Stimulated activated CD4-positive, alpha-beta T cell treated with anti-CD3 and anti-CD28 coated beads, Interleukin-2, amount 100 ng/mL, for 4 hours (primary cell): ENCODE measurements at places on chromosomes 16 and 17.
A peak's percentile ranks its signal among the peaks of the same experiment; 100 is the strongest.

DNA sequence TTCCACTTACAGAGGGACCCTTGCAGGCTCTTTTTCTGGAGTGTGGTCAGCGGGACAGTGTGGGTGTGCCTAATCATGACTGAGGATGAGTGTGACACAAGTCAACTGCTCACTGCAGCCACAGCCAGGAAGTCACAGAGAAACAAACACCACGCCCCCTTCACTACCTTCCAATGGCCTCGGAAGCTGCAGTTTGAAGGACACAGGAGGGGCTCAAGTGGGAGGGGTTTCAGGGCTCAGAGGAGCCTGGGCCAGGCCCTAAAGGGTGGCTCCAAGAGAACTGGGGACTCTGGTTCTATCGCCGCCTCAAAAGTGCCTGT, 116.2 kb upstream of the SDK2 start:
- DNase-seq: no peak

DNA sequence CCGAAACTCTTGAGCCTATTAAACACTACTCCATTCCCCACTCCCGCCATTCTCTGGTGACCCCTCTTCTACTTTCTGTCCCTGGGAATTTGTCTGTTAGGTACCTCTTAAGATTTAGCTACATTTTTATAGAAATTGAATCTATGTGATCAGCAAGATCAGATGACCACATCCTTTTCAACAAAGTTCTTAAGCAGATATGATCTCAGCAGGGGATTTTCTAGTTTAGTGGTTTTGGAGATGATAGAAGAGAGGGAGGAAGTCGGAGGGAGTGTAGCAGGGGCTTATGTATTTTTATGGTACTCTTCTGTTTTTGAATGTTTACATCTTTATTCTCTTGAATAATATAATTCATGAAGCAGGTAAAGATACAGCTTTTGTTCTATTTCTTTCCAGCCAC, 40.8 kb downstream of the RPA1 start:
- DNase-seq: no peak

DNA sequence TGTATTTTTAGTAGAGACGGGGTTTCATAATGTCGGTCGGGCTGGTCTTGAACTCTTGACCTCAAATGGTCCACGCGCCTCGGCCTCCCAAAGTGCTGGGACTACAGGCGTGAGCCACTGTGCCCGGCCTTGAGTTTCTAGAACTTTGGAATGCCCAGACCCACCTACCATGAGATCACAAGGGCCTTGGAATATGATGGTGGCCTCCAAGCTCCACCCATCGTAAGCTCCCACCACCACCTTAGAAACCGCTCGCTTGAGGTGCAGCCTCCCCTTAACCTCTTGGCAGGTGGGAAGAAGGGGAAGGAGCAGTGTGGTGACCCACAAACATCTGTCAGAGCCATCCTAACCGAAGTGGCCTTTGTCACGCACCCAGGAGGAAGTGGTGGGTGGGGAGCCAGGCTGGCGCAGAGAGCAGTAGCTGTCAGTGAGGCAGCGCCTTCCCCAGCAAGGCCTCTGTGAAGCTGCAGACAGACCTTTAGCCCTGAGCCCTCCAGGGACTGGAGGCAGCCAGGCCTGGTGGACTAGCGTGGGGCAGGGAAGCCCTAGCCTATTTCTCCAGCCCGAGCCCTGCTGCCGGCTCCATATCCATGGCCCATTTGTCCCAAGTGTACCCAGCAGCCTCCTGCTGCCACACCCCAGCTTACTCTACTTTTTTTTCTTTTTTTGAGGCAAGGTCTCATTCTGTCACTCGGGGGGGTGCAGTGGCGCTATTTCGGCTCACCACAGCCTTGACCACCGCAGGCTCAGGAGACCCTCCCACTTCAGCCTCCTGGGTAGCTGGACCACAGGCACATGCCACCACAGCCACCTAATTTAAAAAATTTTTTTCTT, 13.1 kb upstream of the SEPHS2 start:
- DNase-seq: peak; percentile 75

DNA sequence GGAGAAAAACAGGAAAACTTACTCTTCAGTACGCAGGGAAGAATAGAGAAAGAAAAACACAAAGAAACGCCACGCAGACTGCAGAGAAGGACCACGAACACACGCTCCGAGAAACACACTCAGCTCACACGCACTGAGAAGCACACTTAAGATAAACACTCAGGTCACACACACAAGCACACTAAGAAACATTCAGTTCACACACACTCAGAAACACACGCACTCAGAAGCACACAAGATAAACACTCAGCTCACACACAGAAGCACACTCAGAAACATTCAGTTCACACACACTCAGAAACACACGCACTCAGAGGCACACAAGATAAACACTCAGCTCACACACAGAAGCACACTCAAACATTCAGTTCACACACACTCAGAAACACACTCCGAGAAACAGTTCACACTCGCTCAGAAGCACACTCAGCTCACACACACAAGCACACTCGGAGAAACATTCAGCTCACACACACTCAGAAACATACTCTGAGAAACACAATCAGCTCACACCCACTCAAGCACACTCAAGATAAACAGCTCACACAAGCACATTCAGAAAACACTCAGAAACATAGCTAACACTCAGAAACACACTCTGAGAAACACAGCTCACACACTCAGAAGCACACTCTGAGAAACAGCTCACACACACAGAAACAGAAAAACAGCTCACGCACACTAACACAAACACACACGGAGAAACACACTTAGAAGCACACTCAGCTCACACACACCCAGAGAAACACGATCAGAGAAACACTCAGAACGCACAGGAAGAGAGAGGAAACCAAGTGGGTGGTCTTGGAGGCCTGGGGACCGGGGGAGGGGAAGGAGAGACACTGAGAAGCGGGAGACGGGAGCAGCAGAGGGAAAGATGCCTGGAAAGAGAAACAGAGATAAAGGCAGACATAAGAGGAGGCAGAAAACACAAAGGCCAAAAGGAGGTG, 908 bp downstream of the TMEM98 start:
- no peak for DNase-seq

- no peak for DNase-seq
Measured at GRCh38 chr17:65202844-65203571, 65.8 kb downstream of the RGS9 start.

DNA sequence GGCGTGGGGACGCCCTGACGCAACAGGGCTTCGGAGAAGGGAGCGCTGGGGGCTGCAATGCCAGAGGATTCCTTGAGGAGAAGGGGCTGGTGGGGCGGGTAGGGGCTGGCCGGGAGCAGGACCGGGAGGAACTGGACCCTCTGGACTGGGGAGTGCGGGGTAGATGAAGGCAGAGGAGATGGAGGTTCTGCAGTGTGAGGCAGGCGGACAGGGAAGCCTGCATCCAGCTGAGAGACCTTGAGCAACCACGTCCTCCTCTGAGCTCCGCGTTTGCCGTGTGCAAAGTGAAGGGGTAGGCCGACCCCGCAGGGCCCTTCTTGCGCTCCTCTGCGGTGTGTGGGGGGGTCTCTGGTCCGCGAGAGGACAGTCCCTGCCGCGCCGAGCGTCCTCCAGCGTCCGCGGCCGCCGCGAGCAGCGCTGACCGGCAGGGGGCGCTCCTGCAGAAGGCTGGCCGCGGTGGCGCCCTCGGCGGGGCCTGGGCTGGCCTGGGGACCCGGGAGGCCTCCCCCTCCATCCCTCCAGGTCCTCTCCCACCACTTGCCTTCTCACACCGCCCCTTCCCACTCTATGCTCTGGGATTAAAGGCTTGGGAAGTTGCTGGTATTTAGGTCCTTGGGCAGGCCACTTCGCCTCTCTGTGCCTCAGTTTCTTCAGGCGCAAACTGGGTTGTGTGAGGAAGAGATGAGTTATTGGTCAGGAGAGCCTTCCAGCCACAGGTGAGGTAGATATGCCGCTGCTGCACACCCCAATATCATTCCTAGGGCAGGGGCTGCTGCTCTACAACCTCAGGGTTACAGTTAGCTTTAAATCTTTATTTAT, 9.6 kb upstream of the WNT9B start:
- DNase-seq: no peak

DNA sequence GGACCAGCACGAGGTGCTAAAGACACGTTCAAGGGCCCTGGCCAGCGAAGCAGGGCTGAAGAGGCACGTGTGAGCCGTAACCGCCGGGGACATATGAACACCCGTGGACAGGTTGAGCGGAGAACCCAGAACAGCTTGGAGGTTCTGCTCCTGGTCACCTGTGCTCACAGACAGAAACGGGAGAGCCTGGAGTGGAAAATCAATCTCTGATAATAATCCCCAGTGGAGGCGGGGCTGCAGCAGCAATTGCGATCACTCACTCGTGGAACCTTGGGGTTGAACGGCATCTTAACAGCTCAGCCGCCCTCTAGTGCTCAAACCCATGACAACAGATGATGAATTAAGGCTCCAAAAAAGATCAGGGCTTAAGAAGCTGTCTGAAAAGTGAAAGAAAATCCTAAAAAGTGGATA, 25.6 kb downstream of the WIPI1 start:
- peak; percentile 48 for DNase-seq

DNA sequence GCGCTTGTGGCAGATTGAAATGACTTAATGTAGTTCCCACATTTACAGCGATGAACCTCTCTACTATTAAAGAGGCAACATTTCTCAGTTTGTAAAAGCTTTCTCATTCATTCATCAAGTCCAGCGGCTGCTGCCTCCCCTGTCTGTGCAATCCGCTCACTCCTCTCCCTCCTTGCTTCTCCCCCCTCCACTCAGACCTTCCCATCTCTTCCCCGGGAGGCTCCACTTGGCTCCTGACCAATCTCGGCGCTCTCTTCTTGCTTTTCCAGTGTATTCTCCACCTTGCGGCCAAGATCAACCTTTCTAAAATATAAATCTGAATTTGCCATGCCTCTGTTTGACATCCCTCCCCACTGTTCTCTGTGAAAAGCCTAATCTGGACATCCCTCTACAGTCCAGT, 117.5 kb downstream of the ASIC2 start:
- no peak for DNase-seq

GRCh38 chr16:70342016-70342415, 4.7 kb upstream of the DDX19A start:
- DNase-seq: no peak

- DNase-seq: no peak
Measured at GRCh38 chr17:80482555-80483308, 6.3 kb upstream of the NPTX1 start.

GRCh38 chr17:6195123-6195522, 124.9 kb downstream of the WSCD1 start:
- DNase-seq: no peak

- no peak for DNase-seq
Measured at GRCh38 chr17:44787271-44787940, 28.6 kb downstream of the ADAM11 start.

- no peak for DNase-seq
Measured at GRCh38 chr17:15380446-15380845, 39.0 kb upstream of the TEKT3 start.

GRCh38 chr17:38459567-38459966, 31.3 kb downstream of the ARHGAP23 start:
- no peak for DNase-seq

DNA sequence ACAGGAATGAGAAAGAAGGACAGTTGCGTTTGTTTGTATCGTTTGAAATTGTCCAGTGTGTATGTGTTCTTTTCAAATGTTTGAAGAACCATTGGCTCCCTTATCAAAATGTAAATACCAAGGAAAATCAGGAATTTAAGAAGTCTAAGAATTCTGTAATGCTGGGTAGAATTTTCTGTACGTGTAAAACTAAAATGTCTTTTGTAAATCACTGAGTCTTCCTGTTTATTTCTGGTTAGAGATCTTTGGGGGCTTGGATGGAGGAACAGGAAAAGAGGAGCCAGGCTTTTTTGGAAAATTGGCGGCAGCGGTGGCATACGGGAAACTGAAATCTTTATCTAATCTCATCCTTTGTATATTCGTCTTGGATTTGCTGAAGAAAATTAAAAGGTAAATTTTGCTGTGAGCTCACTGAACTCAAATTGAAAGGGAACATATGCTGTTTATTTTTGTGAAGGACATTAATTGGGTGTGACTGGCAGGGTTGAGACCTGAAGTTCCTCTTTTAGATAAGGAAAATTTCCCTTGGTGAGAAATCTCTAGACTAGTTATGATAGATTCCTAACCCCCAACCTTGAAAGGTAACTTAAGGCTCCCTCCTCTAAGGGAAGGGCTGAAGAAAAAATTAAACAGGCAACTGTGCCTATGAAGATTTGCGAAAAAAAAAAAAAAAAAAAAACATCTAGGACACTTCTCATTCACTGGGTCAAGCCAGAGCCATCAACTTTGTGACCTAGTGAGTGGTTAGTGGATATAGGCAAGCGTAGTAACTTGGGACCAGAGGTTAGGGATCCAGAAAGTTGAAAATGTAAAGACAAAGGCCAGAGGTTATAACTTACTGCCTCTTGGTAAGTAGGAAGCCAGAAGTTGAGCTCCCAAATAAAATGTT, 10.8 kb downstream of the TAT start:
- DNase-seq: no peak

- no peak for DNase-seq
Measured at GRCh38 chr16:10077861-10078260, 104.4 kb downstream of the GRIN2A start.

DNA sequence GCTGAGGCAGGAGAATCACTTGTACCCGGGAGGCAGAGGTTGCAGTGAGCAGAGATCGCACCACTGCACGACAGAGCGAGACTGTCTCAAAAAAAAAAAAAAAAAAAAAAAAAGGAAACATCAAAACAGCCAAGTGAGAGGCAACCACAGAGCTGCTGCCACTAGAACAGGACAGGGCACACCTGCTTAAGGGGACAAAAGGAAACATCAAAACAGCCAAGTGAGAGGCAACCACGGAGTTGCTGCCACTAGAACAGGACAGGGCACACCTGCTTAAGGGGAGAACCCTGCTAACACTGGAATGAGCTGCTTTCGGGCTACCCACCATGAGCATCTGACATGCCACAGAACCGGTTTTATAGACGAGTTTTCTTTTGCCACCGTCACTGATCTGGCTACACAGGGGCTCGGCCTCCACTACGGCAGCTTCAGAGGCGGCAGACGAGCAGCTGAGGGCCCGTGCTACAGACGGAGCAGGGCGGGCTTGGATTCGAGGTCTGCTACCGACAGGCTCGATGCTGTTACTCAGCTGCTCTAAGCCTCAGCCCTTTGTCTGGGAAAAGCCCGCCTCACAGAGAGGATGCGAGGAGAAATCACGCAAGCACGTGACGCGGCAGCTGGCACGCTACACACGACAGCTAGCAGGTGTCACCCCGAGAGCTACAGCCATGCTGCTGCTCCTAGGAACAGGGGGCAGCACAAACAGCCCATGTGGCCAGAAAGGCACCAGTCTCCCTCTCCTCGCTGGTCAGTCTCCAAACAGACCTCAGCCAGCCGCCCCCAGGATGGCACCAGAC, 2.0 kb downstream of the P4HB start:
- no peak for DNase-seq

DNA sequence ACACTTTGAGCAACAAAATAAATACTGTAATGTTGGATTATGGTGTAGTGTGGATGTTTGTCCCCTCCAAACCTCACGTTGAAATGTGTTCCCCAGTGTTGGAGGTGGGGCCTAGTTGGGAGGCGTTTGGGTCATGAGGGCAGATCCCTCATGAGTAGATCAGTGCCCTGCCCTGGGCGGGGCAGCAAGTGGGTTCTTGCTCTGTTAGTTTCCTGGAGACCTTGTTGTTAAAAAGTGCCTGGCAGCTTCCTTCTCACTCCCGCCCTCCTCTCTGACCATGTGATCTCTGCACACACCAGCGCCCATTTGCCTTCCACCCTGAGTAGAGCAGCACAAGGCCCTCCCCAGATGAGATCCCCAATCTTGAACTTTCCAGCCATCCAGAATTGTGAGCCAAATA, 67.7 kb downstream of the MPRIP start:
- DNase-seq: no peak

- no peak for DNase-seq
Measured at GRCh38 chr16:49486400-49486799, 112.8 kb downstream of the C16orf78 start.
